Stimulated activated CD4-positive, alpha-beta T cell treated with anti-CD3 and anti-CD28 coated beads, Interleukin-15, amount 100 ng/mL, for 1 hour (primary cell): ENCODE measurements at places on chromosomes 6 and 20.

DNA sequence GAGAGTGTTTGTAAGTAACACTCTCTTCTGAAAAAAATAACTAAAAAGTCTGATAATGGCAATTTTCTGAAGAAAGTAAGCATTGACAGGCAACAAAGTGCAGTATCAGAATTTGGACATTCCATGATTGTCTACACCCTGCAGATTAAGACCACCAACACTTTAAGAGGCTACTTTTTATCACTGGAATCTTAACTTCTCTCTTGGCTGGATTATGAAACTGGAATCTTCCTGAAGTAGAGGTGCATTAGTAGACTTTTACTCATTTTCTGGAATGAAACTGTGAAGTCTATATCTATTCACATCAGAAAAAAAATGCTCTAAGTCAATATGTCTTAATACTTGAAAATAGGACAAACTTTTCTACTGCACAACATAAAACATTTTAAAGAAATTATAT, 547.5 kb downstream of the COL12A1 start:
- no peak for DNase-seq

- DNase-seq: no peak
Observed at GRCh38 chr6:9717568-9717967, 697.3 kb downstream of the TFAP2A start.

DNA sequence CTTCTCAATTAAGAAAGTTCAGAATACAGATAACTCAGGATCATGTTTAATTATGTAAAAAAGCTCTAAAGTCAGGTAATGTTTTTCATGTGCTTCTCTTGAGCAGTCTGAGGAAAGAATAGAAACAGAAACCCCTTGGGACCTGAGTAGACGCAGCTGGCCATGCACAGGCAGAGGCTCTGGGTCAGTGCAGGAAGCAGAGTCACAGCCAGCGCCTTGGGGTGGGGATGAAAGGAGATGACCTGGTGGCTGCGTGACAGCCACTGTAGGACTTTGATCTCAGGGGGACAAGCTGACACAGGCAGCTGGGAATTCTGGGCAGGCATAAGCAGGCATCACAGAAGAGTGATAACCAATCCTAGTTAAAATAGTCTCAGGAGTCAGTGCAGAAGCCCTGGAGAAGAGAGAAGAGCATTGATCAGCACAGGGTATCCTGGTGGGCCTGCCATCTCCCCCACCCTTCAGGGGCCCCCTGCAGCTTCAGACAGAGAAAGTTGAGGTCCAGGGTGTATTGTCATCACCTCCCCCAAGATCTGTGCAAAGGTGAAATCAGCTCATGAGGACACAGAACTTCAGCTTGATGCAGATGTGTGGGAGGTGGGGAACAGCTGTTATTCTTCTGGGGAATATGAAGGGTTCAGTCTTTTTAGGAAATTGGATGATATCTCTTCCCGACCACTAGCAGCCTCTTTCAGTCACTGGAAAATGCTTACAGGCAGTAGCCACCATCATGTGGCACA, 6.4 kb downstream of the HLA-DQB1 start:
- no peak for DNase-seq

DNA sequence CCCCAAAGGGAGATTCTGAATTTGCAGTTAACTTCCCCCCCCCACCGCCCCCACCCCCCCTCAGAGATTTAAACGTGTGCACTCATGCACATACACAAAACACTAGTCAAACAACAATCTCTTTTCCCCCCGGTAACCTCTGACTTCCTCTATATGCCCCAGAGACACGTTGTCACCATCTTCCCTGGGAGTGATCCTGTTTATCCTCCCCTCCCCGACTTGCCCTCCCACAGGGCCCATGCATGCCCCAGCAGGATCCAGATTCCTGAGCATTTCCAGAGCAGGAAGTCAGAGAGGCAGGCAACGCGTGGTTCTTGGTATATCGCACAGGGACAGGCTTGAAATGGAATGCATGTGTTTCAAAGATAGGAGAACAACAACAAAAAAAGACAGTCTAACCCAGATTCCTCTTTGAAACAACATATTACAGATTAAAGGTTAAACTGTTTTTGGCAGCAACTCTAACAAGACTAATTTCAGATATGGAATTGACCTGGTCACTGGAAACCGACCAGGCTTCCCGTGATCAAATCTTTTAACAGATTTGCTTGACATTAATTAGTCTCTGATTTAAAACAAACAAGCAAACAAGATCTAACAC, 1.3 kb downstream of the BLCAP start:
- no peak for DNase-seq

DNA sequence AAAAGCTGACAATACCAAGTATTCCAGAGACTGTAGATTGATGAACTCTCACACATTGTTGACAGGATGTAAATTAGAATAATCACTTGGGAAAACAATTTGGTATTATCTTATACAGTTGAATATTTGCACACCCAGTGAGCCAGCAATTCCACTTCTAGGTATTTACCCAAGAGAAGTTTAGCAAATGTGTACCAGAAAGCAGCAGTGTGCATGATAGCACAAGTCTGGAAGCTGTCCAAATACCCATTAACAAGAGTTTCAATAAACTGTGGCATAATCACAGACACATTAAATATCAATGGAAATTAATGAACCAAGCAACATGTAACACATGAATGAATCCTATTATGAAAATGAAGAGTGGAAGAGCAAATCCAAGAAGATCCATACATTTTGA, 233.6 kb downstream of the TPBG start:
- no peak for DNase-seq

GRCh38 chr6:35046862-35047261, 94.3 kb downstream of the TCP11 start:
- DNase-seq: no peak

DNA sequence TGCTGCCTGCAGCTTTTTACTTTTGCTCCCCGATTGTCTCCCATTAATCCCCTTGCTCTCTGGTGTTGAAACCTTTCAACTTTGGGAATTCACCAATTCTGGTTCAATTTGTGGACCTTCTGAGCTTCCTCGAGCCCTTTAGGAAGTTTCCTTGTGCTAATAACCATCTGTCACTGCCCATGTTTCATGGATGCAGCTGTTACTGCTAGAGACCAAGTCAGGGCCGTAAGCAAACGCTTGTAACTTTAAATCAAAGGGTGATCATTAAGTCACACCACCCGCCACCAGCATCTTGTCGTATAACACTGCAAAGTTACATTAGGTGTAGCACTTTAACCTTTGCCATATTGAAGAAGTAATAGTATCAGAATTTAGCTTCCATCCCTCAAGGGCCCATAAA, 268.3 kb upstream of the SASH1 start:
- no peak for DNase-seq
